ENCODE measurements at places on chromosomes 5 and 9.
A peak's percentile ranks its signal among the peaks of the same experiment; 100 is the strongest.

GRCh38 chr9:75918154-75918553 lies 27.7 kb downstream of the PCSK5 start:
- peak; percentile 88 for DNase-seq

GRCh38 chr9:90002397-90003271 lies 397.8 kb downstream of the GADD45G start:
- DNase-seq: no peak

DNA sequence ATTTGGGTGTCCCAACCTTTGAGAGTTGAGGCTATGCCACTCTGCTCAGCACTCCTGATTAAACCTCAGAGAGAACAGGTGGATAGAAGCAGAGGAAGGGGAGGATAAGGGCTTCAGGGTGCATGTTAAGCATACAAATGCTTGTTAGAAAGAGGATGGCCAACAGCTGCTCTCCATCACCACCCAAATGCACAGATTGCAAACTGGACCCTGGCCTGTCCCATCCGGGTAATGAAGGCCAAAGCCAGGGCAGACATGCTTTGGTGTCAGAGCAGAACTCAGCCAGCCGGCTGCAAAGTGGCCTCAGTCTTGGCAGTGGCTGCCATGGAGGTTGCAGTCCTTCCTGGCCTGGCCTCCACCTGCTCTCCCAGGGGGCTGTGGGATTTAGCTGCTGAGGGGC lies 84.3 kb downstream of the SIL1 start:
- DNase-seq: no peak

GRCh38 chr5:74497706-74498105 lies 142.8 kb downstream of the ENC1 start:
- no peak for DNase-seq

- DNase-seq: no peak
These were observed 18.1 kb downstream of the YTHDC2 start for GRCh38 chr5:113531481-113532159.

DNA sequence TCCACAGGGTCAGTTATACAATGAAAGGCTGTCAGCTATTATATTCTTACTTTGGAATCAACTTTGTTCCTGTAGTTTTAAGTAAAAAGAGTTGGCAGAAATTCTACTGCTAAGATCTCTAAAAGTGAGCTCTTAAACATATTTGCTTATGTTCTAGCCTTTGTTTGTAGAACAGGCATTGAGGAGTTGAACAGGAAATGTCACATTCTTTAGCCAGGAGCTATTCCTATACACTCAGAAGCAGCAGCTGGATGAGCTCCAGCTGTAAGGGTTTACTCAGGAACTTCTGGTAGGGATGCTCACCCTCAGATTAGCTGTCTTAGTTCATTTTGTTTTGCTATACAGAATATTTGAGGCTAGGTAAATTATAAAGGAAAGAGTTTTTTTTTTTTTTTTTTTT lies 22.4 kb upstream of the SPINK14 start:
- DNase-seq: peak; percentile 90

- DNase-seq: no peak
These were observed 71.3 kb downstream of the HMCN2 start for GRCh38 chr9:130336885-130337284.

- DNase-seq: no peak
These were observed 374.3 kb downstream of the CCDC171 start for GRCh38 chr9:15927161-15927560.

DNA sequence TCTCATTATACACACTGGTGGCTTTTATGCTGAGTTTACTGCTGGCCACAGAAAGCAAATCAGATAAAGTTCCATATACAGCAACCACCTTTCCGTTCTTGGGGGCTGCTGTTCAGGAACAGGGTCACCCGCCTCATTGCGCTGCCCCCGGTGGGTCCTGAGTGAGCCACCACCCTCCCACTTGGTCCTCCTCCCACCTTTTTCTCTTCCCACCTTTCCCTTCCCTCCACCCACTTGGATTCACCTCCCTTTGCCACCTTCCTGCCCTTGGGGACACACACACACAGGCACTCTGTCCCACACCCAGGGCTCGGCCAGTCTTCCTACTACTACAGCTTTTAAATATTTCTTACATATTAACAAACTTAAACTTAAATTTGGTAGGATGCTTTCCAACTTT lies 127.6 kb downstream of the WDR70 start:
- DNase-seq: no peak

- no peak for DNase-seq
These were observed 607.5 kb upstream of the SEMA6A start for GRCh38 chr5:117182104-117182503.

DNA sequence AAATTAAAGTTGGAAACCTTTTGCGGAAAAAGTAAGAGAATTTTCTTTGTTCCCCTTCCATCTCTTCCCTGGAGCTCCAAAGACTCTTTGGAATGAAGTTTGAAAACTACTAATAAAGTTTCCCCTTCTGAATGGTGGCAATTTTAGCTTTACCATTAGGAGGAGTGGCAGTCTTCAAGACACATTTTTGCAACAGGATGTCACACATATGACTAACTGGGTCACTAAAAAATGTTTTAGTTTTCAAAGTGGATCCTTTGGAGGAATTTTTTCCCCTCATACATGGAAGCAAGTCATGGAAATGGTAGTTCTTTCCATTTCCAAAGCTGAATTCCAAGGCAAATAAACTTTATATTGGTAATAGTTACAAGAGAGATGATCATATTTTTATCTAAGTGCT lies 15.6 kb downstream of the FBXO4 start:
- no peak for DNase-seq

DNA sequence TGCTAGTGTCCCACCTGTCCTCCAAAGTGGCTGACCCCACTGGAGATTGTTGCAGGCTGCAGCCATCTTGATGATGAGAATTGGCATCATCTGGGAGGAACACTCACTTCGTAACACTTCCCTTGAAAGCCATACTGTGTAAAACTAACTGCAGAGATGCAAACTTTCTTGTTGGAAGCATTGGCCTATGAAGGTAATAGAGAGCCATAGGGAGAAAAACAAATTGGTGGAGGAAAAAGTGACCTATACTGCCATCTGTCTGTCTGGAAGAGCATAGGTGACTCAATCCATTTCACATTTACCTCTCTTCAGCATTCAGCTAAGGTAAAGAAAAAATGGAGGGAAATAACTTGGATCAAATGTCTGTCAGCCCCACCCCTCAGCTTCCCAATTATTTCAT lies 473.4 kb downstream of the NTRK2 start:
- peak; percentile 34 for DNase-seq

Measured in RWPE1 (cell line).